Sigmoid colon (tissue), 7 donors: ENCODE measurements at places on chromosomes 2 and 18. TPM values are rescaled to one million over a fixed set of nuclear protein-coding genes. Genes with fewer than 3 reads are reported as not detected.

Gene TCF23
- polyA plus RNA-seq = not detected

Gene ZNF521
- polyA plus RNA-seq = 2.9 TPM

Gene GAREM2
- polyA plus RNA-seq = 2.1 TPM

Gene KLF7
- polyA plus RNA-seq = 0.69 TPM

Gene AMER3
- 0.28 TPM for polyA plus RNA-seq

Gene HAAO
- polyA plus RNA-seq = 12.6 TPM

Gene DQX1
- polyA plus RNA-seq = 15.6 TPM

Gene CSRNP3
- polyA plus RNA-seq = 0.96 TPM

Gene MARCO
- polyA plus RNA-seq = 4.4 TPM

Gene GBX2
- not detected for polyA plus RNA-seq

Gene POTEC
- not detected for polyA plus RNA-seq

DNA sequence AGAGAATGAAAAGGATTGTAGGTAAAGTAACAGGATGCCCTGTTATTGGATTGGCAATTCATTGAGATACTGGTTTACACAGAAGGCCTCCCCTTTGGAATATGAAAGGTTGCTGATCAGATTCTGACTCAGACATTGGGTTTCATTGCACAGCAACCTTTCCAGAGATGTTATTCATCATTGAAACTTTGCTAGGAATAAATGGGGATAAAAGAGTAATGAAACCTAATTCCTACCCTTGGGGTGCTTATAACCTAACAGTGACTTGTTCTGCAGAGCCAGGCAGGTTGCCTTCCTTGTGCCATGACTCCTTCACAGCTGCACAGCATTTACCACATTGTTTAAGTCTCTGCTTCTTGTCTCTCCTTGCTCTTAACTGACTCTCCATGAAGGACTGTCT is 5.0 kb downstream of the NAB1 start:
- H3K4me3 ChIP-seq = no peak overlapping the region
- no peak for DNase-seq
- H3K27ac ChIP-seq = no peak overlapping the region
- peaks cover 76% of the 10 kb centered on the region for H3K4me1 ChIP-seq
- no peaks in the 10 kb centered on the region for H3K27me3 ChIP-seq

- peaks cover 9% of the 10 kb centered on the region for H3K4me1 ChIP-seq
- no peaks in the 10 kb centered on the region for H3K36me3 ChIP-seq
- H3K4me3 ChIP-seq = no peak overlapping the region
- no peaks in the 10 kb centered on the region for H3K27me3 ChIP-seq
These were observed 186.8 kb downstream of the BCL2 start for GRCh38 chr18:63132819-63133200.

DNA sequence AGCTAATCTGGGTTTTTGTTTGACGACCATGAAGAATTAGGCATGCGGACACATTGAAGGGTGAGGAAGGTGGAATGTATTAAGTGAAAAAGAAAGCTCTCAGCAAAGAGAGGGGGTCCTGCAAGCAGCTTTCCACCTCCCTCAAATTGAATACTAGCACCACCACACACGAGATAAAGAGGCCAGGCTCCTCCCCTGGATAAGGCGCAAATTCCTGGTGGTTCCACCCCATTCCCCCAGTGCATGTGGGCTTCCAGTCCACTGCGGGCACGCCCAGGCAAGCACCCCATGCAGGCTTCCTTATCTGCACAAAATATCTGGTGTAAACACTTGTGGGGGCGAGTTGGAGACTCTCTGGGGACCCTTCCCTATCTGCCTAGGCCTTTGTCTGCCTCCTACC is 857.3 kb downstream of the CPS1 start:
- no peak overlapping the region for H3K27ac ChIP-seq
- no peaks in the 10 kb centered on the region for H3K4me1 ChIP-seq
- DNase-seq = no peak
- H3K4me3 ChIP-seq = no peak overlapping the region

- no peak for DNase-seq
- no peak overlapping the region for H3K4me3 ChIP-seq
- H3K4me1 ChIP-seq = peaks cover 26% of the 10 kb centered on the region
- no peak overlapping the region for H3K27ac ChIP-seq
- H3K27me3 ChIP-seq = peaks cover 17% of the 10 kb centered on the region
These were observed 12.2 kb downstream of the ASIC4 start for GRCh38 chr2:219526320-219527075.

DNA sequence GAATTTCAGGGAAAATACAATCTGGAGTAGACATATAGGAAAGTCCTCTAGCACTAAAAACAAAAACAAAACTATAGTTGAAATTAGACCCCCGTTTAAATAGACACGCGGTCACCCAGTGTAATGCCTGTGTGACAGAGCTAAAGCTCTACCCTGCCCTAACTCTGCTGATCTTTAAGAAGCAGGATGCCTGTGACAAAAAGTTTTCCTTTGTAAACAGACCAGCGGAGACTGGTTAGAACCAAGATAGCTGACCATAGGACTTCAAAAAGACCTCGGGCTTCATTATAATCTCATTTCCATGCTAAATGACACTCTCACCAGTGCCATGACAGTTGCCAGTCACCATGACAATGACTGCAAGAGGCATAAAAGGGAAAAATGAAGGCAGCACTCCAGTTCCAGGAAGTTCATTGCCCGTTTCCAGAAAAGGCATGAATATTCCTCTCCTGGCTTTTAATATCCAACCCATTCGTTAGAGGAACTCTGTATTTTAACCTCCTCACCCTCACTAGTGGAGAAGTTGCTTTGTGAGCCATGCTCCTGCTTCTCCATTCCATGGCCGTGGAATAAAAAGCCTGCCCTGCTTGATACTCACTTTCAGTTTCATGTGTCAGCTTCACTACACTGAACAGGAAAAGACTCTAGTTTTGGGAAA is 157.2 kb upstream of the COPS8 start:
- peak overlapping the region; percentile 10 for H3K4me3 ChIP-seq
- no peaks in the 10 kb centered on the region for H3K36me3 ChIP-seq
- H3K27me3 ChIP-seq = no peaks in the 10 kb centered on the region
- DNase-seq = no peak
- H3K27ac ChIP-seq = no peak overlapping the region
- no peaks in the 10 kb centered on the region for H3K4me1 ChIP-seq

DNA sequence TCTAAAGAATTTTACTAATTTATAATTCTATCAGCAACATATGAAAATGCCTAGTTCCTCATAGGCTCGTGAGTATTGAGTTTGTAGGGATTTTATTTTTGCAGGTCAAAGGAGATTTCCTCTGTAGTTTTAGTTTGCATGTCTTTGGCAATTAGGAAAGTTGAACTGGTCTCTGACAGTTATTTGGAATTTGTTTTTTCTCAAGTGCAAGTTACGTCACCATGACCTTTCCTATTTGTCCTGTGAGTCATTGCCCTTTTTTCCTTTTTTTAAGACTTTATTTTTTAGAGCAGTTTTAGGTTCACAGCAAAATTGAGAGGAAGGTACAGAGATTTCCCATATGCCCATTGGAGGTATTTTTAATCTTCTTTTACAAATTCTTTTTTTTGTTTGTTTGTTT is 29.0 kb downstream of the RAMP1 start:
- H3K27me3 ChIP-seq = no peaks in the 10 kb centered on the region
- no peak for DNase-seq
- peak overlapping the region; percentile 97 for H3K27ac ChIP-seq
- no peaks in the 10 kb centered on the region for H3K36me3 ChIP-seq
- H3K4me1 ChIP-seq = peaks cover 67% of the 10 kb centered on the region

GRCh38 chr2:168494190-168494711 is 38.2 kb downstream of the CERS6 start:
- H3K27ac ChIP-seq = no peak overlapping the region
- H3K4me1 ChIP-seq = peaks cover 8% of the 10 kb centered on the region
- no peak overlapping the region for H3K4me3 ChIP-seq
- H3K27me3 ChIP-seq = no peaks in the 10 kb centered on the region
- no peak for DNase-seq

GRCh38 chr18:48320639-48320945 is 88.6 kb downstream of the ZBTB7C start:
- H3K27ac ChIP-seq = no peak overlapping the region
- H3K27me3 ChIP-seq = no peaks in the 10 kb centered on the region
- no peaks in the 10 kb centered on the region for H3K4me1 ChIP-seq
- DNase-seq = no peak

DNA sequence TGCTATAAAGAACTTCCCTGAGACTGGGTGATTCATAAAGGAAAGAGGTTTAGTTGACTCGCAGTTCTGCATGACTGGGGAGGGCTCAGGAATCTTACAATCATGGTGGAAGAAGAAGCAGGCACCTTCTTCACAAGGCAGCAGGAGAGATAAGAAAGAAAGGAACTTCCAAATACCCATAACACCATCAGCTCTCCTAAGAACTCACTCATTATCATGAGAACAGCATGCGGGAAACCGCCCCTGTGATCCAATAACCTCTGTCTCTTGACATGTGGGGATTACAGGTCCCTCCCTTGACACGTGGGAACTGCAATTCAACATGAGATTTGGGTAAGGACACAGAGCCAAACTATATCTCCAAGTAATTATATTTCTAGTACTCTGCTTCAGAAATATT is 163.8 kb upstream of the CDH20 start:
- no peak overlapping the region for H3K4me3 ChIP-seq
- no peak for DNase-seq
- no peaks in the 10 kb centered on the region for H3K36me3 ChIP-seq

GRCh38 chr18:7856116-7856515 is 289.0 kb downstream of the PTPRM start:
- H3K4me3 ChIP-seq = no peak overlapping the region
- DNase-seq = no peak
- no peaks in the 10 kb centered on the region for H3K36me3 ChIP-seq
- H3K27ac ChIP-seq = no peak overlapping the region
- peaks cover 24% of the 10 kb centered on the region for H3K4me1 ChIP-seq

DNA sequence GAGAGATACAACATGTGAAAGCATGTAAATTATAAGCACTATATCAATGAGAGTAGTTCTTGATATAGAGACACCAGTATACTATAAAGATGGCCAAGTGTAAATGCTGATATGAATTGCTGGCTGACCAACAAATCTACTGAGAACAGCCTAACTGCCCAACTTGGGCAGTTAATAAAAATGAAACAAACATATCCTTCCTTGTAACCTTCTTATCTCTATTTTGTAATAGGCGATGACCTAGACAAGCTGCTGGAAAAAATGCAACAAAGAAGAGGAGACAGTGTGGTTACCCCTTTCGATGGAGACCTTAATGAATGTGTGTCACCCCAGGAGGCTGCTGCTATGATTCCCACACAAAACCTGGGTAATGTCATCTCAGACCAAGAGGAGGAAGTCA is 148.7 kb downstream of the ESCO1 start:
- H3K4me3 ChIP-seq = no peak overlapping the region
- peaks cover 31% of the 10 kb centered on the region for H3K4me1 ChIP-seq
- no peak for DNase-seq
- no peaks in the 10 kb centered on the region for H3K27me3 ChIP-seq

GRCh38 chr2:68099260-68099659 is 36.5 kb upstream of the C1D start:
- H3K27ac ChIP-seq = no peak overlapping the region
- H3K4me3 ChIP-seq = no peak overlapping the region
- H3K36me3 ChIP-seq = no peaks in the 10 kb centered on the region
- DNase-seq = no peak
- no peaks in the 10 kb centered on the region for H3K27me3 ChIP-seq
- H3K4me1 ChIP-seq = no peaks in the 10 kb centered on the region

GRCh38 chr2:53632714-53633113 is 134.9 kb upstream of the CHAC2 start:
- no peaks in the 10 kb centered on the region for H3K4me1 ChIP-seq
- DNase-seq = no peak
- H3K4me3 ChIP-seq = no peak overlapping the region
- no peaks in the 10 kb centered on the region for H3K27me3 ChIP-seq
- no peak overlapping the region for H3K27ac ChIP-seq

DNA sequence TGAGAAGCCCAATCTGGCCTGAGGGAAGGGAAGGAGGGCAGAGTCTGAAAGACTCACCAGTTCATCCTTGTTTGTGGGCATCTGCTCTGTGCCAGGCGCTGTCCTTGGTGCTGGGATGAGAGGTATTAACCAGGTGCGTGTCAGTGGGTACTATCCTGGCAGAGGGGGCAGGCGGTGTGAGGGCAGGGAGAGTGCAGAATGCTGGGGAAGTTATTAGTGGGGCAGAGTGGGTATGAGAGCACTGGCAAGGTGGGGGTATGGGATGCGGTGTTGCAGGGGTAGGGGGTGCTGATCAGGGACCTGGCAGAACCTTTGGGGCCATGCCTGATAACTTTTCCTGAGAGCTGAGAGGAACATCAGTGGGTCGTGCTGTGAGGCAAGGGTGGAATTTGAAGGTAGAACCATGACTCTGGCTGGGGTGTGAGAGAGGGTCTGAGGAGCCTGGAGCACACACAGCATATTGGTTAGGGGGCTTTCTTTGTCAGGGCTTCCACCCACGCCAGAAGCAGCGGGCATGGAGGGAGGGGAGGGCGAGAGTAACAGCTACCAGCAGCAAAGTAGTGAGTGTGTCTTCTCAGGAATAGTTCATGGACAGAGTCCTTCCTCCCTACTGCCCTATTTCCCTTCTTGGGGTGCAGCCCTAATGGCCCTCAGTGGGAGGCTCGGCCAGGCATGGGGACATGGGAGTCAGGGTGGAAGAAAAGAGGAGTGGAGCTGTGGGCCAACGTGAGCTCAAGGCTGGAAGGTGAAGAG is 290.7 kb downstream of the CYP26B1 start:
- no peaks in the 10 kb centered on the region for H3K27me3 ChIP-seq
- no peak for DNase-seq
- no peaks in the 10 kb centered on the region for H3K4me1 ChIP-seq
- no peak overlapping the region for H3K4me3 ChIP-seq

- H3K27me3 ChIP-seq = no peaks in the 10 kb centered on the region
- H3K4me1 ChIP-seq = no peaks in the 10 kb centered on the region
- DNase-seq = no peak
- H3K27ac ChIP-seq = no peak overlapping the region
- H3K36me3 ChIP-seq = no peaks in the 10 kb centered on the region
- H3K4me3 ChIP-seq = no peak overlapping the region
These were observed 650.4 kb downstream of the RNF144A start for GRCh38 chr2:7567646-7568045.

- H3K4me1 ChIP-seq = peaks cover 15% of the 10 kb centered on the region
- H3K36me3 ChIP-seq = no peaks in the 10 kb centered on the region
- DNase-seq = no peak
- no peak overlapping the region for H3K4me3 ChIP-seq
These were observed 15.5 kb downstream of the NEURL3 start for GRCh38 chr2:96489663-96490062.

GRCh38 chr2:102141970-102142828 is at the start of gene IL1R1:
TSS of gene IL1R1 (plus strand) at chr2:102142746. CDS start at chr2:102157725, 14,979 bp downstream.
- H3K36me3 ChIP-seq = no peaks in the 10 kb centered on the region
- peak; percentile 90 for DNase-seq
- peak within 1 kb of the TSS; percentile 88 for H3K27ac ChIP-seq
- no peaks in the 10 kb centered on the region for H3K4me1 ChIP-seq
- H3K4me3 ChIP-seq = peak within 1 kb of the TSS; percentile 59

- H3K4me1 ChIP-seq = no peaks in the 10 kb centered on the region
- H3K4me3 ChIP-seq = no peak overlapping the region
- H3K36me3 ChIP-seq = no peaks in the 10 kb centered on the region
- no peaks in the 10 kb centered on the region for H3K27me3 ChIP-seq
- no peak for DNase-seq
These were observed 69.7 kb downstream of the PRKCE start for GRCh38 chr2:45721150-45721549.

DNA sequence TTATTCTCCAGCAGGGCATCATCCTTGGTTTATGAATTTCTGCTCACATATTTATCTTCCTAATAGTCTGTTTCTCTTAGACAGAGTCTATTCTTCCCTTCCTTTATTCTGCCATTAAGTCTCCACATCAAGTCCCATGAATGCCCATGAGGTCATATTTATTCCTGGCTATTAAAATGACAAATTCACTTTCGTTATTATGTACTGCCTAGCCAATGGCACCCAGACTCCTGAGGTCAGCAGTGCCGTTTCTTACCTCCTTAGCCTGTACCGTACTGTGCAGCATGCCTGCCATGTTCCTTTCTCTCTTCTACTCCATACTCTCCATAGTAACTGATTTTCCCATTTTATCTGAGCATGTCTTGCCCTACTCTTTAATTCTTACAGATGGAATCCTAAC is 82.3 kb upstream of the SPTBN1 start:
- no peaks in the 10 kb centered on the region for H3K36me3 ChIP-seq
- H3K4me3 ChIP-seq = no peak overlapping the region
- H3K4me1 ChIP-seq = peaks cover 10% of the 10 kb centered on the region
- H3K27ac ChIP-seq = no peak overlapping the region
